T-helper 2 cell (primary cell): ENCODE measurements at places on chromosomes 2 and 18.

DNA sequence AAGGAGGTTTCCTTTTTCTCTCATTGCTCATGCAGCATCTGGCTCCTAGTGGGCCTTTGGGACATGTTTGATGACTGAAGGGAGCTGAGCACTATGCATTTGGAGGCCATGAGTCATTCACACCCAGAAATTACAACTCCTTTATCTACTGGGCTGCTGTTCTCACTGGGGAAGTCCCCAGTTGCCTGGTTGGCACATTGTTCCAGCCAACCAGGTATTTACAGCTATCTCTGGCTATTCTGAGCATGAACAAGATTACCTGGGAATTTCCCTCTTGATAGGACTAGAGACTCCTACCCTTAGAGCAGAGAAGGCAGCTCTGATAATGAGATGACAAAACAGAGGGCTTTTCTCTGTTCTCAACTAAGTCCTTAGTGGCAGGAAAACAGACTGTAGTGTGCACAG is 206.5 kb downstream of the SETBP1 start:
- peak; percentile 19 for DNase-seq

DNA sequence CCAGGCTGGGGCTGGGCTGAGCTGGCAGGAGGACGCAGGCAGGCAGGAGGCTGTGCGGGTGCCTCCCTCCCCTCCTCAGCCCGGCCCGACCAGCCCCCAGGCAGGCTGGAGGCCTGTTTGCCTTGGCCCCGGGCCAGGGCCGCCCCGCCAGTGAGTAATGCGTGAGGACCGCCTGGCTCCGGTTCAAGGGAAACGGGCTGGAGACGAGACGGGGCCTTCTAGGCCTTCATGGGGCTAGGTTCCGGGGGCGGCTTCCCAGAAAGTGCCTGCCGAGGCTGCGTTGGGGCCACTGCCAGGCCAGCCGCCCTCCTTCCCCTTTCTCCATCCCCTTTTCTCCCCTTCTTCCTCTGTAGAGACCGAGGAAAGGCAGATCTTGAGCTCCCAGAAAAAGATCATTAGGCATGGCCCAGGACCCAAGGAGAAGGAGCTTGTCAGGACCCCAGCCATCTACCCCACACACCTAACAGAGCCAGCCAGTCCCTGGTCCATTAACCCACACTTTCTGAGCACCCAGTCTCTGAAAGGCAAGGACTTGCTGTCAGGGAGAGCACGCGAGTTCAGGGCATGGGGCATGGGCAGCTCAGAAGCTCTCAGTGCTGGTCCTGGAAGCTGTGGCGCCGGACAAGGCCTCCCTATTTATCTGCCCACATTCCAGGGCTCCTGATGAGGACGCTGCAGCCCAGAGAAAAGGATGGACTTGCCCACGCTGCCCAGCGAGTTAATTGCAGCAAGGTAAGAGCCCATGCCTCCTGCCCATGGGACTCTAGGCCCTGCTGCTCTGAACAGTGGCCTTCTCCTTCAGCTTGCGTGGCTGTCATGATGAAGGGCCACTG is 48.5 kb downstream of the SMAD7 start:
- no peak for DNase-seq

GRCh38 chr2:60745330-60745729 is 10.7 kb upstream of the PAPOLG start:
- DNase-seq, result no peak

DNA sequence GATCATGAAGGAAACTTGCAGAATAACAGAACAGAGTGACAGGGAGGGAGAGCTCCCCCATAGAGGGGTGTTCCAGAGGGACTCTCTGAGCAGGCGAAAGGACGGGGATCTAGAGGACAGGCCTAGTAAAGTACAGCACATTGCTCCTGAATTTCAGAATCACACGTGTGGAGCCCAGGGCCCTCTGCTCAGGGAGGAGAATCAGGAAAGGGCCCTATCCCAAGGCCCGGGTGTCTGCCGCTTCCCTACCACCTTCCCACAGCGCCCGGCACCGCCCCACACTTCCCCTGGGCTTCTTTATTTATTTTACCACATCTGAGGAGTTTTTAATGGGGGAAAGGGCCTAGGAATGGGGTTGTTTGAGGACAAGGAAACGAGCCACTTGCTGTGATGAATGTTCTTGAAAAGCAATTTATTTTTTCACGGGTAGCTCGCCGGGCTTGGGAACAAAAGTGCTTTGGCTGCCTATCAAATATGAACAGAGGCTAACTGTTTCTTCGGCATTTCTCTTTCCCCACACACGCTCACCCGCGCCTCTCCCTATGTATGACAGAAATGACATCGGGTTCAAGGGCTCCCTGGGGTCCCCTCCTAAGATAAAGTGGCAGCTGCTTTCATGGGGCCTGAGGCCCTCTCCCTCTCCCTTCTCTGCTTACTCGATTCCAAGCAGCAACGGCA is 79.3 kb upstream of the GLI2 start:
- no peak for DNase-seq

- DNase-seq, result no peak
These were observed 62.0 kb upstream of the SIX3 start for GRCh38 chr2:44879269-44880124.

GRCh38 chr18:51519571-51519970 is 322.1 kb upstream of the MEX3C start:
- DNase-seq, result no peak

DNA sequence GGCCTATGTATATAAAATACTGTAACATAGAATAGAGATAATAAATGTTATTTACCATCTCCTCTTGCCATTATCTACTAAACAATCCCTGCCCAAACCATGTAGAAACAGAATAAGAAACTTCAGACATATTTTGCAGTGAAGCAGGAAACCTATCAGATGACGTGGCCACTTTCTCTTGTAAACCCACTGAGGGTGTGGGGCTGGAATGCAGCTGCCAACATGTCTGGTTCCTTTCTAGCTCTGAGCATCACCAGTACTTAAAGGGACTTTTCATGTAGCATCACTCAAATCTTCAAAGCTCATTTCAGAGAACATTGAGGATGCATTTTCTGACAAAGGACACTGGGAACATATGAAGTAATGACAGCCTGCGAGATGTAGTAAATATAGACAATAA is 251.8 kb downstream of the LPIN1 start:
- no peak for DNase-seq

GRCh38 chr18:70463085-70463484 is 174.2 kb downstream of the SOCS6 start:
- DNase-seq, result no peak

DNA sequence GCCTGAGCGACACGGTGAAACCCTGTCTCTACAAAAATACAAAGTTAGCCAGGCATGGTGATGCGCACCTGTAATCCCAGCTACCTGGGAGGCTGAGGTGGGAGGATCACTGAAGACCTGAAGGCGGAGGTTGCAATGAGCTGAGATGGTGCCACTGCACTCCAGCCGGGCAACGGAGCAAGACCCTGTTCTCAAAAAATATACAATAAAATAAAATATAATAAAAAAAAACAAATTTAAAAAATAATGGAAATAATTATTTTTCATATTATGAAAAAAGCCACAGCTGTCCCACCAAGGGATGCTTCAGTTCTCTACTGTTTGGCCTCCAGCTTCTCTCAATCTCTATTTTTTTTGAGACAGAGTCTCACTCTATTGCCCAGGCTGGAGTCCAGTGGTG is 10.4 kb downstream of the SLC19A3 start:
- DNase-seq, result no peak

- DNase-seq, result no peak
These were observed 1.0 kb upstream of the HJURP start for GRCh38 chr2:233855345-233855744.

DNA sequence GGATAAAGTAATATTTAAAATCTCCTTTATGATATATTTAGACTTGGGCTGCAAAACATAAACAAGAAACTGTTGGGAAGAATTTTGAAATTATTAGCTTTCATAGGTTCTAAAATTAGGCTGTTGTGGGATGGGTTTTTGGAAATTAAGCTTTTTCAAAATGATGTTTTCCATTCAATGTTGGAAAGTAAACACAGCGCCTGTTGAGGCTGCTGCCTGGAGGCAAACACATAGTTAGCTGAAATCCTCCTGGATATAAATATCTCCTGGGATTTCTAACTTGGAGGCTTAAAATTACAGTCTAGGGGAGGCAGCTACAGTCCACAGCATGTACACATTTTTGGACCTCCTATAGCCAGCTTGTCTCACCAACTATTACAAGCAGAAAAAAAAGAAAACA is 197.3 kb downstream of the DCC start:
- no peak for DNase-seq

- DNase-seq, result no peak
These were observed 11.1 kb upstream of the SKOR2 start for GRCh38 chr18:47262301-47263149.

GRCh38 chr18:23908827-23909226 is 105.7 kb upstream of the TTC39C start:
- no peak for DNase-seq

- DNase-seq, result no peak
These were observed 381.9 kb downstream of the KCNJ3 start for GRCh38 chr2:155080373-155080772.

DNA sequence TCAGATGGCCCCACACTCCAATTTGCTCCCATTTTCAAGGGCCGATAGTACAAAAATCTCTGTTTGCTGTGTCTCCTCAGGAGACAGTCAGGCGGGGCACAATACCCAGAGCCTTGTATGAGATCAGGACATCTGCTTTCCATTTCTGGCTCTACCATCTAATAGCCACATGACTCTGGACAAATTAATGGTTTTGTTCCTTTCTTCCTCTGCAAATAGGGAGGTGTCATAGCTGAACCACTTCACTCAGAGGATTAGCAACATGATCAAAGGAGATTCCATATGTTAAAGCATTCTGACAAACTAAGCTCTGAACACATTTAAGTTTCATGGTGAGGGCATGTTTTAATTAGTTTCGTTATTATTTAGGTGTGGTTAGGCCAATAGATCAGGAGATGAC is 602.1 kb upstream of the SYT4 start:
- DNase-seq, result no peak

GRCh38 chr2:189402932-189403331 is 38.3 kb upstream of the WDR75 start:
- no peak for DNase-seq

GRCh38 chr2:238286987-238287736 is 1.2 kb downstream of the PER2 start:
- DNase-seq, result no peak

DNA sequence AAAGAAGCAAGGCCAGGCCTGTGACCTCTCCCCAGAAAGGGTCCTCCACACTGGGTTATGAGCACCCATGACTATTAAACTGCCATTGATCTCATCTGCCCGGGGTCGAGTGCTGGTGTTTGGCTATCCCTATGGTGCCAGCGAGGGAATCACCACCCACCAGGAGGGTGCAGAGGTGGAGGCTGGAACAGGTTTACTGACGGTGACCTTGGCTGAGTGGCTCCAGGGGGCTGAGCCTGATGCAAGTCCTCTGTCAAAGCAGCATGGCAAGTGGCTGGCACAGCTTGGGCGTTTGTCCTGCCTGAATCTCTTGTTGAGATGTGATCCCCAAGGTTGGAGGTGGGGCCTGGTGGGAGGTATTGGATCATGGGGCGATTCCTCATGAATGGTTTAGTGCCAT is 196.4 kb upstream of the HDAC4 start:
- DNase-seq, result no peak

- DNase-seq, result no peak
These were observed 40.7 kb downstream of the TEX44 start for GRCh38 chr2:231633241-231633976.

DNA sequence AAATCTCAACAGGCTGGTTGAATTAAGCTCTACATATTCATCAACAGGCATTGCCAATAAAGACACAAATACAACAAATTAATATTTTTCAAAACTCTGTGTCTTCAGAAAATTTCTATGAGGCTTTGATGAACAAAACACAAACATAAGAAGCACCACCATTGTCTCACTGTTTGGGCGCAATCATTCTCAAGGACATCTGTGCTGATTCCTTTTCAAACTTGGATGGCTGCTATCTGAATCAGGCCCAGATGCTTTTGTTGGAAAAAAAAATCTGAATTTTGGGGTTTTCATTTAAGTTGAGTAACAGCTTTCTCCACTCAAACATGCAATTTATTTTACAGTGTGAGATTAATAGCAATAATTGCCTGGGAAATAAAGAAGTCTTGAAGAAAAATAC is 173.8 kb downstream of the NRXN1 start:
- DNase-seq, result no peak

GRCh38 chr2:205700331-205701132 is 18.2 kb downstream of the NRP2 start:
- no peak for DNase-seq

GRCh38 chr2:174058026-174058425 is 92.9 kb upstream of the SP3 start:
- no peak for DNase-seq

- DNase-seq, result no peak
These were observed 132.7 kb downstream of the DIS3L2 start for GRCh38 chr2:232094201-232094600.

DNA sequence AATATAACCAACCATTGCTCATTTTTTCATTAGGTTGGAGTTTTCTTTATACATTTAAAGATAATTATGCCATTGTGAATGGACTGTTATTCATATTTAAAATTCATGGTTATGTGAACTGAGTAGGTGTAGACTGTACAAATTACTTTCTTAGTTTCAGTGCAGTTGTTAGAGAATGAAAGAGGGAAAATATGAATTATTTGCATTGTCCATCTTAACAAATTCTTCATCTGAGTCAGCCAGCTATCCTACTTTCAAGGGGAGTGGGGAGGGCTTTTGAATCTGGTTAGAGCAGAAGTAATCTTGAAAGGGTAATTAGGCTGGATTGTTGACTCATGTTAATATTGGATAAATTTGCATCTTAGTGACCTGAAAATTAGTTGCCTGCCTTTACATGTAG is 212.0 kb downstream of the MCFD2 start:
- DNase-seq, result no peak

- DNase-seq, result no peak
These were observed 11.1 kb upstream of the CYS1 start for GRCh38 chr2:10091182-10091888.
